K562 (cell line): ENCODE measurements at places on chromosomes 4 and X. TPM values are rescaled to one million over a fixed set of nuclear protein-coding genes. Genes with fewer than 3 reads are reported as not detected.
A peak's percentile ranks its signal among the peaks of the same experiment; 100 is the strongest.

DNA sequence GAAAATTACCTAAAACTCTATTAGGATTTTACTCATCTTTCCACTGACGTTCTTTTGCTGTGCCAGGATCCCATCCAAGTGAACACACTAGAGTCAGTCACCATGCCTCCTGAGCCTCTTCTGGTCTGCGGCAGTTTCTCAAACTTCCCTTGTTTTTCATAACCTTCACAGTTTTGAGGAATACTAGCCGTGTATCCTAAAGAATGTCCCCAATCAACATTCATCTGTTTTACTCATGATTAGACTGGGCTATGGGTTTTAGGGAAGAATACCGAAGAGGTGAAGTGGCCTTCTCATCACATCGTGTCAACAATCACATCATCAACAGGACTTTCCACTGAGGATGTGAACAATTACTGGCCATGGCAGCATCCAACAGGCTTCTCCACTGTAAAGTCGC is 4.8 kb downstream of the LRP2BP start:
- DNase-seq: no peak
- H3K4me1 ChIP-seq: peaks cover 4% of the 10 kb centered on the region
- H3K36me3 ChIP-seq: no peaks in the 10 kb centered on the region; the same call in 2 of the 3 replicates
- no peak overlapping the region for H3K4me3 ChIP-seq

DNA sequence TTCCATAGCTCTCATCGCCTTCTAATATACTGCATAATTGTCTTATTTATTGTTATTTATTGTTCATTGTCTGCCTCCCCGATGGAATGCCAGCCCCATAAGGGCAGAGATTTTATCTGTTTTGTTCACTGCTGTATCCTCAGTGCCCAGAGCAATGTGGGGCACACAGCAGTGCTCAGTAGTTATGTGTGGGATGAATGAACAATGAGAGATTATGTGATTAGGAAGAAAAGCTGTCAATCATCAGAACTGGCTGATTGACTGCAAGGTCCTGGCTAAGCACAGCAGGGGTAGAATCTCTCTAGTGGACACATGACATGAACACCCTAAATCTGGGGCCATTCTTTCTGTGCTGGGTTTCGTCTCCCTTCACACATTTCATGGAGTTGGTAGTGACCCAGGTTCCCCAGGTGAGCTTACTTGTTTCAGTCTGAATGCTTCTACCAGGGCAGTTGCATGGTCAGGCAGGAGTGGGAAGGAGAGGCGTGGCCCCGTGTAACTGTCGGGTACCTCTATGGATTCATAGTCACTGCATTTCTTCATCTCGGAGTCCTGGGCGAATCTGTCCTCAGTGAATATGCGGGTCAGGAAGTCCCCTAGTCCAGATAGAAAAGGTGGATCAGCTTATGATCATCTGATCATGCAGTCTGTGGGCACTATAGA is 12.6 kb downstream of the PPEF2 start:
- peaks cover 45% of the 10 kb centered on the region for H3K27me3 ChIP-seq
- no peaks in the 10 kb centered on the region for H3K4me1 ChIP-seq
- H3K4me3 ChIP-seq: no peak overlapping the region
- no peaks in the 10 kb centered on the region for H3K36me3 ChIP-seq
- no peak overlapping the region for H3K27ac ChIP-seq

DNA sequence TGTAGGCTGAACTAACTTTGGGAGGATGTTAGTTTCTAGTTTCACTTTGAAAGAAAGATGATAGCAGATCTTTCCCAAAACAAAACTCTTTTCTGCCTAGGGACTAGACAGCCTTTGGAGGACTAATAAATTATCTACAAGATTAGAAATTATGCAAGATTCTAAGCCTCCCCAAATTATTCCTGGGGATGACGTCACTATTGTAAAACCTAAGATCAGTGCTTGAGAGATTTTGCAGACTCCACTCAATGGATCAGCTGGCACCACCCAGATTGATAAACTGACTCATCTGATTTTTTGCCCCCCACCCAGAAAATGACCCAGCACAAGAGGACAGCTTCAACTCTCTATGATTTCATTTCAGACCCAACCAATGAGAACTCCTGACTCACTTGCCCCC is 1057.9 kb upstream of the DIAPH2 start:
- H3K4me1 ChIP-seq: no peaks in the 10 kb centered on the region
- H3K27me3 ChIP-seq: no peaks in the 10 kb centered on the region
- no peak for DNase-seq
- H3K27ac ChIP-seq: no peak overlapping the region
- H3K4me3 ChIP-seq: no peak overlapping the region

DNA sequence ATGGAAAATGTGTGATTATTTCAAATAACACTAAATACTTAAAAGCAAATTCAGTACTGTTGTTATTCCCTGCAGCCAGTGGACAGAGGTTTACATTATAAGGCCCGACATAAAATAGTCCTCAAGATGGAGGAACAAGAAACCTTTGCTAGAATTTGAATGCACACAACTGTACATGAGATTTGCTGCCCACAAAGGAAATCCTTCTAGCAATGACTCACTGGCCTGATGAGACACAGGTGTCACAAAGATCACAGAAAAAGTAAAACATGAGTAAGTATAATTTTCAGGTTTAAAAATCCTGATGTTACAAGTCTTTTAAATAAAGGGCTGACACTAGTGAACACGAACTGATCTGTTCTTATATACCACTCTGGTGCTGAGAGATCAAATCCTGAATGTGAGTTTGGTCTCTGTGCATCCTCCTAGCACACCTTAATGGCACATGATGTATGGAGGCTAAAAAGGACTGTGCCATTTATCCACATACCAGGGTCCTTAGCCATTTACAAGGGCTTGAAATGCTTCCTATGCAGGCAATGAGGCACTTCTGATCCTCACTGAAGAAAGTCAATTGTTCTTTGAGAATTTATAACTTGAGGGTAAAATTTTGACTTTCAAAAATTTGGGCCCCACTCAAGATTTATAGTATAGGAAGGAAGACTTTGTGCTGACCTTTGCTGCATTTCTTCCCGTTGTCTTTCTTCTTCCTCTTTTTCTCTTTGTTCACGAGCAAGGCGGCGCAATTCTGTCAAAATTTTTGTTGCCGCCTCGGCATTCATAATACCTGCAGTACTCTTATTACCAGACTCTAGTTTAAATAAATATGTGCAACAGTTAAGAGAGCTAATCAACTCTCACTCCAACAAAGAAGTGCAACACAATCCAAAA is 23.0 kb downstream of the MAP7D3 start:
- no peak overlapping the region for H3K27ac ChIP-seq
- no peak overlapping the region for H3K4me3 ChIP-seq
- DNase-seq: no peak
- H3K27me3 ChIP-seq: no peaks in the 10 kb centered on the region
- H3K4me1 ChIP-seq: no peaks in the 10 kb centered on the region
- H3K36me3 ChIP-seq: peaks cover 74% of the 10 kb centered on the region; the same call in 2 of the 3 replicates

GRCh38 chr4:106601519-106601918 is 232.9 kb upstream of the GIMD1 start:
- H3K27me3 ChIP-seq: no peaks in the 10 kb centered on the region
- H3K4me3 ChIP-seq: no peak overlapping the region
- DNase-seq: no peak
- H3K4me1 ChIP-seq: no peaks in the 10 kb centered on the region
- no peaks in the 10 kb centered on the region for H3K36me3 ChIP-seq

GRCh38 chr4:22688236-22688635 is 4.5 kb upstream of the GBA3 start:
- no peak overlapping the region for H3K4me3 ChIP-seq
- H3K27ac ChIP-seq: no peak overlapping the region
- no peak for DNase-seq

DNA sequence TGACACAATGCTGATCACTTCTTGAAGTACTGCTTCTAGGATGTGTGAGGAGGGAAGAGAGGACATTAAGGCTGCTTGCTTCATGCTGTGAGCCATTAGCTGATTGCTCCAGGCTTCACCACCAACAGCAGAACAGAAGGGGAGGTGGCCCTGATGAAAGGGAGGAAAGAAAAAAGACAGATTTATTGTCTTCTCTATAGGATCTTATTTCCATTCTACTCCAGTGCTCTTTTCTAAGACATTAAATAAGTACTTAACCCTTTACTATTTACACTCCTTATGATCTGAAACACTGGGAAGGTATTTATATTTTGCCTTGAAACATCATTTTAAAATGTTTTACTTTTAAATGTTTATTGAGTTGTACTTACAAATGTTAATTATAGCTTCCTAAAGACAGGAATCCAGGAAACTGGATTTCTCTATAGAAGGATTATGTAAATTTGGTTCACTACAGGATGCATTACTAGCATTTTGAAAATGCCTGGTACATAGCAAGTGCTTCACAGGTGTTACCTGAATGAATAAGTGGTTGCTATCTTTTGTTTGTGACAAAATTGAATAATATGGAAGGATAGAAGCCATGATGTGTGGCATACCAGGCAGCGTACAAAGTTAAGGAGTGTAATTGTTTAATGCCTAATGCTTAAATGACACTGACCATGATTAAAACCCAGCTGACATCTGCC is 680.9 kb upstream of the ATOH1 start:
- no peaks in the 10 kb centered on the region for H3K4me1 ChIP-seq
- H3K4me3 ChIP-seq: no peak overlapping the region
- H3K27me3 ChIP-seq: no peaks in the 10 kb centered on the region
- no peaks in the 10 kb centered on the region for H3K36me3 ChIP-seq

DNA sequence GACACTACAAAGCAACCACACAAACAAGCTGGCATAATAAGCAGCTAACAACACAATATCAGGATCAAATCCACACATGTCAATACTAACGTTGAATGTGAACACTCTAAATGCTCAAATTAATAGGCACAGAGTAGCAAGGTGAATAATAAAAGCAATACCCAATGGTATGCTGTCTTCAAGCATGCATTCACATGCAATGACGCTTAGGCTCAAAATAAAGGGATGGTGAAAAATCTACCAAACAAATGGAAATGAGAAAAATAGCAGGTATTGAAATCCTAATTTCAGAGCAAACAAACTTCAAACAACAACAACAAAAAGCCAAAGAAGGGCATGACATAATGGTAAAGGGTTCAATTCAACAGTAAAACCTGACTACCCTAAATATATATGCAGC is 74.0 kb upstream of the FAM47B start:
- H3K36me3 ChIP-seq: no peaks in the 10 kb centered on the region
- no peaks in the 10 kb centered on the region for H3K4me1 ChIP-seq
- H3K27me3 ChIP-seq: no peaks in the 10 kb centered on the region
- no peak overlapping the region for H3K27ac ChIP-seq
- DNase-seq: no peak
- no peak overlapping the region for H3K4me3 ChIP-seq

- H3K27ac ChIP-seq: peak overlapping the region; percentile 98
- peaks cover 30% of the 10 kb centered on the region for H3K36me3 ChIP-seq
- peaks cover 27% of the 10 kb centered on the region; the same call in 2 of the 3 replicates for H3K4me1 ChIP-seq
- no peaks in the 10 kb centered on the region for H3K27me3 ChIP-seq
Observed at GRCh38 chrX:153926552-153926857, 441 bp upstream of the ARHGAP4 start.

DNA sequence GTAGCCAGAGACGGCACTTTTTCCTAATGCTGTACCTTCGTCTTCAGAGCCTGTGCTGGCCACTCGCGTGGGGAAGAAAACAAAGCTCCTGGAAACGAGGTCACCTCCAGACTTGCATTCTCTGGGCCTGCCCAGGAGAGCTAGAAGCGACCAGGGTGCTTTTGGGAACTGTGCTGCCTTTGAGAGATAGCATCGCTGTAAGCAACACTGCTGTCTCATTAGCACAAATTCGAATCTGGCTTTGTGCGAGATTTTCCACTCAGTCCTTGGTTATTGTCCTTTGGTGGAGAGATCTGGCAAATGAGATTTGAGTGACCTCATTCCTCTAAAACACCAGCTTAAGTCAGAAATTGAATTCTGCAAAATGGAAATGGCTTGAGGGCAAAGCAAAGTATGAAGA is 66.1 kb upstream of the TLR3 start:
- no peaks in the 10 kb centered on the region for H3K4me1 ChIP-seq
- DNase-seq: no peak
- no peak overlapping the region for H3K4me3 ChIP-seq
- peaks cover 2% of the 10 kb centered on the region; the same call in 2 of the 3 replicates for H3K27me3 ChIP-seq
- H3K27ac ChIP-seq: no peak overlapping the region

DNA sequence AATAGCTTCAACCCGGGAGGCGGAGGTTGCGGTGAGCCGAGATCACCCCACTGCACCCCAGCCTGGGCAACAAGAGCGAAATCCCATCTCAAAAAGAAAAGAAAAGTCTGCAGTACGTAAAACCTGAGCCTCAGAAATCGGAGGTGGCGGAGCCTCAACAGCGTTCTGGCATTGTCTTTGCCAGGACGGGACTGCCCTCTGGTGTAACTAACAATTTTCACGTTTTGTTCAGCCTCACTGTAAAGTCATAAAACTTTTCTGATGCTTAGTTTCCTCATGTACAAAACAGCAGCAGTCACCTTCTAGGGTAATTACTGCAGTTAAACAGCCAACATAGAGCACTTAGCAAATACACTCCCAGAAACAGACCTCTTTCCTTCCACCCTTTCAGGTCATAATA is 121.7 kb downstream of the RBM47 start:
- no peak overlapping the region for H3K27ac ChIP-seq
- H3K4me3 ChIP-seq: no peak overlapping the region
- no peak for DNase-seq
- no peaks in the 10 kb centered on the region for H3K27me3 ChIP-seq
- H3K36me3 ChIP-seq: no peaks in the 10 kb centered on the region
- H3K4me1 ChIP-seq: peaks cover 3% of the 10 kb centered on the region; the same call in 1 of the 3 replicates

DNA sequence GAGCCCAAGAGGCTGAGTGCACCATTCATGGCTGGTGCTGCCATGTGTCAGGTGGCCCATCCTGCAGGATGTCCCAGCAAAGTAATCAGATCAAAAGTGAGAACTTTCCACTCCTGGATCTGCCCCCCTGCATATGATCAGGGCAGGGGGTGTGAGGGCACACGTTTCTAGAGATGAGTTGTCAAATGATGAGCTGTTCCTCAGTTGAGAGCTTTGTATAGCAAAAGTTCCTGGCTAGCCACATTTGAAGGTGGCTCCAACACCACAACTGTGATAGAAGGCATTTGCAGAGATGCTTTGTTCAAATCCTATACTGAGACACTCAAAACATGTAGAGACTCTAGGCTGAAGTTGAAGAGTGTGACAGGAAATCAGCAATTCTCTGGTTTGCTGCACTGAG is 501.8 kb downstream of the BCOR start:
- H3K4me3 ChIP-seq: no peak overlapping the region
- no peaks in the 10 kb centered on the region for H3K27me3 ChIP-seq
- H3K36me3 ChIP-seq: no peaks in the 10 kb centered on the region

GRCh38 chrX:31656013-31656412 is 584.2 kb upstream of the FTHL17 start:
- H3K27me3 ChIP-seq: no peaks in the 10 kb centered on the region
- H3K27ac ChIP-seq: no peak overlapping the region
- no peak for DNase-seq
- no peaks in the 10 kb centered on the region; the same call in 1 of the 2 replicates for H3K4me1 ChIP-seq
- H3K36me3 ChIP-seq: no peaks in the 10 kb centered on the region
- no peak overlapping the region for H3K4me3 ChIP-seq

- no peak overlapping the region for H3K27ac ChIP-seq
- no peak for DNase-seq
- H3K36me3 ChIP-seq: no peaks in the 10 kb centered on the region
- no peaks in the 10 kb centered on the region for H3K4me1 ChIP-seq
Observed at GRCh38 chr4:11824566-11824965, 395.9 kb upstream of the HS3ST1 start.

PLAC8 gene
- total RNA-seq: 0.27 and 0.58 TPM in 2 replicates

RBM46 gene
- not detected in 2 replicates for total RNA-seq

NDUFC1 gene
- total RNA-seq: 88.8 and 95.4 TPM in 2 replicates

ANXA10 gene
- total RNA-seq: not detected in 2 replicates

CLDN22 gene
- not detected in 2 replicates for total RNA-seq

MAGEB1 gene
- 32.6 and 32.8 TPM in 2 replicates for total RNA-seq

PLAC1 gene
- total RNA-seq: 1.00 and 1.3 TPM in 2 replicates

PRSS48 gene
- not detected in 2 replicates for total RNA-seq
